Breast epithelium (tissue), 4 donors: ENCODE measurements at places on chromosomes 7 and 10. TPM values are rescaled to one million over a fixed set of nuclear protein-coding genes. Genes with fewer than 3 reads are reported as not detected.

- H3K4me3 ChIP-seq, result no peak overlapping the region
- H3K4me1 ChIP-seq, result no peaks in the 10 kb centered on the region
- no peak for DNase-seq
- no peak overlapping the region for H3K27ac ChIP-seq
- H3K27me3 ChIP-seq, result no peaks in the 10 kb centered on the region
These were observed 724.0 kb upstream of the FZD8 start for GRCh38 chr10:36366065-36366464.

Gene SEC31B
- 12.1 TPM for total RNA-seq

Gene LRRC61
- 23.4 TPM for total RNA-seq

- H3K4me1 ChIP-seq, result no peaks in the 10 kb centered on the region
- H3K4me3 ChIP-seq, result no peak overlapping the region
- no peaks in the 10 kb centered on the region for H3K36me3 ChIP-seq
- no peaks in the 10 kb centered on the region for H3K27me3 ChIP-seq
- no peak overlapping the region for H3K27ac ChIP-seq
These were observed 7.4 kb upstream of the APBB1IP start for GRCh38 chr10:26430641-26431163.

Gene CUZD1
- 0.48 TPM for total RNA-seq

GRCh38 chr10:57716884-57717283 lies 550.8 kb downstream of the IPMK start:
- H3K4me3 ChIP-seq, result no peak overlapping the region
- no peaks in the 10 kb centered on the region for H3K27me3 ChIP-seq
- H3K27ac ChIP-seq, result no peak overlapping the region
- H3K4me1 ChIP-seq, result no peaks in the 10 kb centered on the region
- no peak for DNase-seq
- no peaks in the 10 kb centered on the region for H3K36me3 ChIP-seq

Gene TFEC
- 5.6 TPM for total RNA-seq

GRCh38 chr10:23065181-23065948 lies 30.0 kb upstream of the MSRB2 start:
- no peak overlapping the region for H3K4me3 ChIP-seq
- DNase-seq, result peak; percentile 80
- H3K4me1 ChIP-seq, result no peaks in the 10 kb centered on the region
- no peaks in the 10 kb centered on the region for H3K27me3 ChIP-seq
- H3K36me3 ChIP-seq, result no peaks in the 10 kb centered on the region

Gene PKD2L1
- total RNA-seq, result not detected

DNA sequence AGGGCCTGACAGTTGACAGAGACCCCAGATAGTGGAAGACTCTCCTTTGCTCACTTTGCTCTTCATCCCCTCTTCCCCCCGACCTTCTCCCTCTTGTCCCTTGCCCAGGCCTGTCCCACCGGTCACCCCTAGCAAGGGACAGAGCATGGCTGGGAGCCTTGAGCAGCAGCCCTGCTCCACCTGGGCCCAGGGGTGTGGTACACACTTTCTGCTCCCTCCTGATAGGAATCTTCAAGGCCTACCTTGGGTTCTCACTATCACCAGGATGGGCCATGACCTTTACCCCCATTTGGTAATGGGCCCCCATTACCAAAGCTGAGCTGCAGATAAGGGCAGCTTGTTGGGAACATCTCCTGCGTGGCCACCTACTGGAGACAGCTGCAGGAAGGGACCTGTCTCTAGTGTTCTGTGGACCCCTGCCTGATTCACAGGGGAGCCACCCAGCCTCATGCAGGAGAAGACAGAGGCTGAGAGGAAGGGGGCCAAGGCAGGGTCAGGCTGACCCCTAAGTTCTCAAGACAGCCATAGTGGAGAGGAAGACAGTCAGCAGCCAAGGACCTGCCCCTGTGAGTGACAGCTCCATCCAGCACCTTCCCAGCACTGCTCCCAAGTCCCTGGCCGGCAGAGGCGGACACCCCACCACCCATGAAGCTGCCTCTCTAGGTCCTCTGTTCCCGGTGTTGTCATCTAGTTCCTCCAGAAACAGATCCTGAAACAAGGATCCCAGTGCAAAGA lies 913 bp upstream of the NPC1L1 start:
- DNase-seq, result no peak
- no peaks in the 10 kb centered on the region for H3K27me3 ChIP-seq
- no peaks in the 10 kb centered on the region for H3K36me3 ChIP-seq
- no peaks in the 10 kb centered on the region for H3K4me1 ChIP-seq
- no peak overlapping the region for H3K4me3 ChIP-seq

DNA sequence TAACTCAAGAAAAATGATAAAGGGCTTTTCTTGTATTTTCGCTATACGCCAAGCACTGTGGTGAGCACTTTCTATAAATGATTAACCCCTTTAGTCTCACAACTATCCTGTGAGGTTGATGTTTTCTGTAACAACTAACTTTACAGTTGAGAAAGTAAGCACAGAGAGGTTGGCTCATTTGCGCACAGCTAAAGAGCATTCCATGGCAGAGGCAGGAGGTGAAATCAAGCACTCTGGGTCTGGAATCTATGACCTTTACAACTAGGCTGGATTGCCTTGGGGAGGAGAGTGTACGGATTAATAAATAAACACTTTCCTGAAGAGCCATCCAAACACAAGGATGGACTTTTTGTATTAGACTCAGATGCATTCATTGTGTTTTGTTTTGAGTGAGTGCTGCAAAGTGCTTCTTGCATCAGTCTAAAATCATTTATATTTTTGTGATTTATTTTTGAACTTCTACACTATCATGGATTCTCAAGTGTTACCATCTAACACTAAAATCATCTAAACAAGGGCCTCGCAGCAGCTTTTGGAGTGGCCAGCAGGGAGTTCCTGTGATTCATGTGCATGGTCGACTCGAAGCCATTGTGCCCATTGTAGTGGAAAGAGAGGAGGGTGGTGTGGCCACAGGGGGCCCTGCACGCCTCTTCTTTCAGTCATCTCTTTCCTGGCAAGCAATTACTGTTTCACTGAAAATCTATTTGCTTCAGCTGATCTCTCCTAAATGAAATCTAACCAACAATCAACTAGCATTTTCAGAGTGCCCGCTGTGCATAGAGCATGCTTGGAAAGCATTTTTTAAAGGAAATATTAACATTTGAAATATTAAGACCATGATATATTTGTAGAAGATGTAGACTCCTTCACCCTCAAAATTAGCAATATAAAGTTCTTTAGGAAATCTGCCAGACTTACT lies 633.4 kb upstream of the COBL start:
- H3K4me3 ChIP-seq, result no peak overlapping the region
- no peaks in the 10 kb centered on the region for H3K4me1 ChIP-seq
- no peaks in the 10 kb centered on the region for H3K27me3 ChIP-seq

DNA sequence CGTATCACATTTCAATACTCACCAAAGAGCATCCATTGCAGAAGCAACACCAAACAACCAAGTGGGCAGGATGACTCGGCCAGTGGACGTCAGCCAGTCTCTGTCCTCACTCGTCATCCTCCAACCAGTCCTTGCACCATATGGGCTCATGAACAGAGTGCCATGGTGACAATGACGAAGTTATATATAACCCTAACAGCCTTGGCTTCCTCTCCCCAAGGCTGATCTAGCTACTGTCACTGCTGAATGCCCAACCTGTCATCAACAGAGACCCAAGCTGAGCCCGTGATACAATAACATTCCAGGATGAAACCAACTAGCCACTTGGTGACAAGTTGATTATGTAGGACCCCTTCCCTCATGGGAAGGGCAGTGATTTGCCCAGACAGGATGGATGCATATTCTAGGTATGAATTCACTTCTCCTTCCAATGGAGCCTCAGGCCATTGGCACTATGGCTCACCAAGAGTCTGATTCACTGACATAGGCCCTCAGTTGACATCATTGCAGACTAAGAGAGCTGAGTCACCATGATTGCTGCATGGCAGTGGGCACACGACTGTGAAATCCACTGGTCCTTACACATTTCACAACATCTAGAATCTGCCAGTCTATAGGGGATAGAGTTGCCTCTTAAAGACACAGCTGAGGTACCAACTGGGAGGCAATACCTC lies 26.3 kb upstream of the PPIF start:
- H3K36me3 ChIP-seq, result no peaks in the 10 kb centered on the region
- H3K27me3 ChIP-seq, result no peaks in the 10 kb centered on the region
- H3K4me3 ChIP-seq, result no peak overlapping the region
- DNase-seq, result no peak
- H3K27ac ChIP-seq, result no peak overlapping the region

DNA sequence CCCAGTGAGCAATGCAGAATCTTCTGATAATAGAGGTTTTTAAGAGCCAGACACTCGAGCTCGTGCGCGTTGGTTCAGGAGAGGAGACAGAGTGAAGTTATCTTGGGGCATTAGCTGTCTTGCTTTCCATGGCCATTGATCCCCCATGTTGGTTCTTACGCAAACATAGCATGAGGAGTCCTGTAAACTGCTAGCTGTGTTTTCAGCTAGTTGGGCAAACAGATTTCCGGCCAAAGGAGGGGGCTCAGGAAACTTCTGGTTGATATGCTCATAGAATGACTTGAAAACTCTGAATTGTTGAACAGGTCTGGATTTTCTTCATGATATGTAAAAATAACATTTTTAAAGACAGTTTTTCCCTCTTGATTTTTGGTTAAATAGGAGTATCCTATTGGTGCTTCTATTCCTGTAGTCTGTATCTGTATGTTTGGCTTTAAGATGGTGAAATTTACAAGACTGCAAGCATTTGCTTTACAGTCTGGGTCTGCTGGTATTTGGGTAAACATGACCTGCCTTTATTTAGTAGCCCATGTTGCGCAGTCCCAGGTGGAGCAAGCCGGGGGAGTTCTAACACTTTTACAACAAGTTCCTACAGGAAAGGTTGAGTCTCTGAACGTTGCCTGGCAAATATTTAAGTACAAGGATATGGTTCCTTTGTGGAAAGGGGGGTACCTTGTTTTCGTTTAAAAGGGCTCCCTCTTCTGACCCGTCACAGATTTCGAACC lies 218.4 kb upstream of the KCND2 start:
- no peaks in the 10 kb centered on the region for H3K27me3 ChIP-seq
- no peaks in the 10 kb centered on the region for H3K4me1 ChIP-seq
- peak overlapping the region; percentile 84 for H3K27ac ChIP-seq
- no peaks in the 10 kb centered on the region for H3K36me3 ChIP-seq
- no peak overlapping the region for H3K4me3 ChIP-seq
- no peak for DNase-seq

DNA sequence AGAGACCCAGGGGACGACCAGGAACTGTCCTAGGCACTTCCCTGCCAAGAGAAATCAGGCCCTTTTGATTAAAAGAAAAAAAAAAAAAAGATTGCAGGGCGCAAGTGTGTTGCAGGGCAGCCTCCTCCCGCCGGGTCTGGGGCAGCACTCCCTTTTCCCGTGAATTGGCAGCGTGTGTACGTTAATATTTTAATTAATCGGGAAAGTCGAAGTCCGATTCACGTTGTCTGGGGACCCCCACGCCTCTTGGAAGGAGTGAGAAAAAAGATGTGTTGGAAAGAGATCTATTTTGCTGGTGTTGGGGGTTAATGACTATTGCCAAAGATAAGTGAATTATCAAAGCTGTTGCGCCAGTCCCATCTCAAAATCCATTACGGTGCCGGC lies 1.3 kb upstream of the EBF3 start:
- peak overlapping the region; percentile 55 for H3K4me3 ChIP-seq
- no peak for DNase-seq
- H3K4me1 ChIP-seq, result no peaks in the 10 kb centered on the region
- no peaks in the 10 kb centered on the region for H3K36me3 ChIP-seq
- peaks cover 21% of the 10 kb centered on the region for H3K27me3 ChIP-seq

- H3K27me3 ChIP-seq, result no peaks in the 10 kb centered on the region
- H3K4me1 ChIP-seq, result no peaks in the 10 kb centered on the region
- H3K36me3 ChIP-seq, result no peaks in the 10 kb centered on the region
- no peak for DNase-seq
- no peak overlapping the region for H3K4me3 ChIP-seq
These were observed 1231.1 kb upstream of the CELF2 start for GRCh38 chr10:9786576-9786975.

- H3K27me3 ChIP-seq, result no peaks in the 10 kb centered on the region
- no peak for DNase-seq
- H3K4me1 ChIP-seq, result no peaks in the 10 kb centered on the region
- no peak overlapping the region for H3K27ac ChIP-seq
These were observed 85.2 kb downstream of the POLR1F start for GRCh38 chr7:19623676-19624075.

GRCh38 chr10:113225903-113226302 lies 275.9 kb downstream of the TCF7L2 start:
- no peaks in the 10 kb centered on the region for H3K27me3 ChIP-seq
- no peak overlapping the region for H3K27ac ChIP-seq
- no peaks in the 10 kb centered on the region for H3K36me3 ChIP-seq
- H3K4me1 ChIP-seq, result no peaks in the 10 kb centered on the region
- H3K4me3 ChIP-seq, result no peak overlapping the region

- no peak overlapping the region for H3K4me3 ChIP-seq
- no peak overlapping the region for H3K27ac ChIP-seq
- H3K27me3 ChIP-seq, result no peaks in the 10 kb centered on the region
- DNase-seq, result no peak
These were observed 5.9 kb downstream of the PIK3CG start for GRCh38 chr7:106870983-106871410.

DNA sequence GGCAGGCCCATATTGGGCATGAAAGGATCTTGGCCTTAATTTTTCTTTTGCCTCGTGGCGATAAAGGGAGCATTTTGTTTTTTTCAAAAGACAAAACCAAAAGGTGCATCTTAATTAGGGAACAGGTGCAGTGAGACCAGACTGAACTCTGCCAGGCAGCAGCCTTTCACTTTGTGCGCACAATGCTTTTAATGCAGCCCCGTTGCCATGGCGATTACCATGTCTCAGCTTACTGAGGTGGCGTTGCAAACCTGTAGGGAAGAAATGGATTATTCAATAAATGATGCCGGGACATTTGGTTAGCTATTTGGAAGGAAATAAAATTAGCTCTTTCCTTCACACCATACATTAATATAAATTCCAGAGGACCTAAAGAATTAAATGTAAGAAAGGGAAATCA lies 61.9 kb downstream of the MYL10 start:
- no peaks in the 10 kb centered on the region for H3K4me1 ChIP-seq
- no peak overlapping the region for H3K27ac ChIP-seq
- H3K36me3 ChIP-seq, result no peaks in the 10 kb centered on the region
- H3K27me3 ChIP-seq, result peaks cover 29% of the 10 kb centered on the region

Gene MYL7
- not detected for total RNA-seq

- H3K27ac ChIP-seq, result no peak overlapping the region
- H3K27me3 ChIP-seq, result no peaks in the 10 kb centered on the region
- H3K4me3 ChIP-seq, result no peak overlapping the region
- DNase-seq, result no peak
- no peaks in the 10 kb centered on the region for H3K36me3 ChIP-seq
These were observed 6.1 kb upstream of the TCAF1 start for GRCh38 chr7:143908120-143908519.

Gene OR2A12
- total RNA-seq, result not detected
